Left lobe of liver (tissue), 2 donors: ENCODE measurements at places on chromosomes 7 and 10.

- no peak for DNase-seq
Observed at GRCh38 chr10:30918651-30919050, 113.0 kb downstream of the ZNF438 start.

- no peak for DNase-seq
Observed at GRCh38 chr7:122883049-122883680, 3.1 kb downstream of the CADPS2 start.

DNA sequence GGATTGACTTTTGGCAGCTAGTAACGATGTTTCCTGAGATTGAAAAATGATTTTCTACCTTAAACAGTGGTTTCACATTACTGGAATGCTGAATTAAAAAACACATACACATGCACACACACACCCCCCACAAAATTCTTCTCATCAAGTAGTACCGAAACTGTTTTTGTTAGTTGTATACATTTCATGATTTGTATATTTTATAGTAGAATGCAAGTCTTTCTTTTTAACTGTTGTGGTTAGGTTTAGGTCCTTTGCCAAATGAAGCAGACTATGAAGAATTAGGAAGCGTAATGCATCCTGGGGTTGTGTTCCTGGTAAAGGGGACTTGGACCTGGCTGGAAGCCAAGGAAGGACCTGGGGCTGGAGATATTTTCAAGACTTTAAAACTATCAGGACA, 505.8 kb downstream of the SUGCT start:
- DNase-seq = no peak

DNA sequence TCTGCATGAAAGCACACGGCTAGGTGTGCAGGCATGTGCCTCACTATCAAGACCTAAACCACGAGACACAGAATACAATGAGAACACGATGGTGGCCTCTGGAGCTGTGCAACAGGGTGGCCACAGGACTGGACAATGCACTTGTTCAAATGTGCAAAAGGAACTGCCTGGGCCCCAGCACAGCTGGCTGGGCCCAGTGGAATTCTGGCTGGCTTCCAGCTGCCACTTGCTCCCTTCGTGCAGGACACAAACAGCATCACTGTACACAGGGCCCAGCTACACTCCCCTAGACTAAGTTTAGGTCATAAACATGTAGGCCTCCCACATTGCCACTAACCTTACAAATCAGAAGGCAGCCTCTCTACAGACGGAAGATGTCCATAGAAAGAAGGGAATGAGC, 23.4 kb downstream of the DOCK4 start:
- no peak for DNase-seq

DNA sequence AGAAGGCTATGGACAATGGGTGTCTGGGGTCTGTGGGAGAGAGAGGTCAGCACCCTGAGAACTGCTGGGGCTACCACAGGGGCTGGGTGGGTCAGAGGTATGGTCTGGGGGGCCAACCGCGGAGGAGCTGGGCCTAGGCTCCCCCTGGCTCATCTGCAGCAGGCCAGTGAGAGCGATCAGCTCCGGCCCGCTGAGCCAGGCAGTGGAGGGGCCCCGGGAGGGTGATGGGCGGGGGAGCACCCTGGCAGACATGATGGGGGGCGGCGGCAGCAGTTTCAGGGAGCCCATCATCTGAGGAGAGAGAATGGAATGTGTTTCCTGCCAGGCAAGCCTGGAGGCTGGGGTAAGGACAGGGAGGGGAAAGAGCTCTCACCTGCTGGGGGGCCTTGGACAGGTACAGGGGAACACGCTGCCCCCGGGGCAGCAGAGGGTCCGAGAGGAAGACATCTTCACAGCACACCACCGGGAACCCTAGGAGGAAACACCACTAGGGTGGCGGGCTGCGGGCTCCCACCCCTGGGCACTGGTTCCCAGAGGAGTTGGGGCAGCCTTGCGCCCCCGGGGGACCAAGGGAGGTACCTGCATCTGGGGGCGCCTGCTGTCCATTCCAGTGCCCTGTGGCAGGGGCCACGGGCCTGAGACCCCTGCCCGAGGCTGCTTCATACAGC, 1.3 kb downstream of the SAP25 start:
- DNase-seq = no peak

DNA sequence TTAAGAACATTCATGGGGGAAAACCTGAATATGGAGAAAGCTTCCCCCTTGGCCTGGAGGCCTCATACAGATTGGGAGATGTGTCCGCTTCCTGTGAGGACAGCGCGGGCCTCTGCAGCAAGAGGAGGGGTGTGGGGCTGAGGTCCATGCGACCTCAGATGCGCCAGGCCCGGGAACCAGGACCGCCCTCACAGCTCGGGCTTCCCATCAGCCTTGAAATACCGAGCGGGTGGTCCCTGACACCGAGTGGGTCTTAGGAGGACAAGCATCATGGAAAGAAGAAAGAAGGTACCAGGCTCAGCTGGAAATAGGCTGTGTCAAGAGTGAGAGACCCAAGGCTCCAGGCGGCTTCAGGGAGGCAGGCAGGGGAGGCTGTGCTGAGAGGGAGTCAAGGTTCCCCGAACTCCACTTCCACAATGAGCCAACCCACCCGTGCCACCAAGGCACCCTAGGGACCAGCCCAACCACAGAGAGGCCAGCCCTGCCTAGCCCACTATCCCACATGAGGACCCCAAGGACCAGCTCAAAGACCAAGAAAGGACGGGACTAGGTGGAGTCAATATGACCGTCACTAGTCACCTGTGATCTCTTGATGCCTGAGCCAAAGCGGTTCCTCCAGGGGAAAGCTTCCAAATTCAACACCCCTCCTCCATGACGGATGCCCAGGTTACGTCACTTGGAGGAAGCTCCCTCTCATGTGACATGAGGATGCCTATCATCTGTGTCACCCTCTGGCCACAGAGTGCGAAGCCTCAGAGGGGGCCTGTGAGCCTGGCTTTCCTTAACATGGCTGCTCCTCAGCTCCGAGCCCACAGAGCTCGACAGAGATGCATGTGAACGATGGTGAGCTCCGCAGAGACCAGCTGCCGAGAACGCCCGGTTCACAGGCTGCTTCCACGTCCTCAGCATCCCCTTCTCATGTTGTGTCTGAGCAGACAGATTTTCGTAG, 103.7 kb downstream of the TCERG1L start:
- DNase-seq = peak; percentile 26

DNA sequence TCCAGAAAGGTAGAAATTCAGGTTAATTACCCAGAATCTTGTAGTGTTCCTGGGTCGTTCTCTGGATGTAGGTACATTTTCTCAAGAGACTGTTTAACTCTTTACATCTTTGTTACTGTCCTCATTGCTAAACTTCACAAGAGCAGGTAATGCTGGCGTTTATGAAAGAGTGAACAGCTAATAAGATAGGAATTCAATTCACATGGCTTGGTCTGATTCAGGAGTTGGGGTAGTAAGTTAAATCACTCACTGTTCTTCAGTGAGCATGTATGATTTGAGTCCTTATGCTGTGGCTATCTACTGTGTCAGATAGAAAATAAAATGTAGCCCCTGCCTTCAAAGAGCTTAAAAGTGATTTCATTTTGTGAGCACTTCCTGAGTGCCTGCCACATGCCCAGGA, 480.0 kb downstream of the LRMDA start:
- no peak for DNase-seq

DNA sequence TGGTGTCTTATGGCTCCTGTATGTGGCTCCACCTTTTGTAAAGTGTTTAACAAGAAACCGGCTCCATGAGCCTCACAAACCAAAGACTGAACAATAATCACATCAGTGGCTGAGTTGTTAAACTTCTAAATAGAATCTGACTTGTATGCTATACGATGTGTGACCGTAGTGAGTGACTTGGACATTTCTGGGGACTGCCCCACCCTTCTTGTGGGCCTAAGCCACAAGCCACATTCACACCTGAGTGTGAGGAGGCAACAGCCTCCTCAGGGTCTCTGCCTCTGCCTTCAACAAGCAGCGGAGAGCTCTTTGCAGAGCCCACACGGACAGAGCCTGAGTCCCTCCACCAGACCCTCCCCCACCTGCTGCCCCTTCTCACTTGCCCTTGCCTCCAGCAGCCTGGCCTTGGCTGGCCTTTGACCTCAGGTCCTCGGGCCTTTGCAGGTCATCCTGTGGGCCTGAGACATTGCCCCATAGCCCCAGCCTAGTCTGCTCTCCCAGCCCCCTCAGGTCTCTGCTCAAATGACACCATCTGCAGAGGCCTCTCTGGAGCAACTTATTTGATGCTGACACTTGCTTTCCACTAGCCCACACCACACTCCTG, 156.8 kb upstream of the TNS3 start:
- DNase-seq = no peak

DNA sequence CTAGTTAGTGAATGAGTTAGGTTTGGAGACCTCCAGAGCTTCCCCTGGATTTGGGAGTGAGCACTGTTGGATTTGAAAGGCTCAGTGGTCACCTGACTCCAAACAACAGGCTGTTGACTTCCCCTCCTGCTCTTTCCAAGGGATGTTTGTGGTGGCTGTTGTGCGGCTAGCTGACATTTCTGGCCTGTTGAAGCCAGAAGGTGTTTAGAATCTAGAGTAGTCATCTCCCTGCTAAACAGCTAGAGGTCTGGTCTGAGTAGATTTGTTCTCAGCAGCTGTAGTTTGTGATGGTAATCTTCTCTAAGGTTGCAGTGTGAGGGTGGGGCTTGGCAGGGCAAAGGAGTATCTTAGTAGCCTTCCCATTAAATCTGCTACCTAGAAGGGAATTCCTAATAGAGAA, 30.1 kb downstream of the BPGM start:
- DNase-seq = no peak

- no peak for DNase-seq
Observed at GRCh38 chr7:34224281-34224680, 318.9 kb downstream of the BMPER start.

DNA sequence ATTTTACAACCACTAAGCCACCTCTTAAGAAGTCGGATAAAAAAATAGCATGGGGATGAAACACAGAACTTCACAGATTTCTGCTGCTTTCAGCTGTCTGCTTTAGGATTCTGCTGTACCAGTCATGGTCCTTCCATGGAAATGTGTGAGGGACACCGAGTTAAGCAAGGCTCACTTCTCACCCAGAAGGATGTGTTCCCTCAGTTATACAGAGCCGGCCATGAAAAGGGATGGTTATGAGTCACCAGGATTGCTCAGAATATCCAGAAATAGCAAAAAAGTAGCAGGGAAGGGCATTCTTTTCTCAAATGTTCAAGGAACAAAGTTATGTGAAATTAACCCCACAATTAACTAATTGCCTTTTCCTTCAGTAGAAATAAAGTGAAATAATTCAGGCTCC, 124.4 kb downstream of the AMPH start:
- DNase-seq = no peak

GRCh38 chr7:1240517-1241257, 8.0 kb downstream of the UNCX start:
- DNase-seq = no peak

- DNase-seq = no peak
Observed at GRCh38 chr10:108249940-108250339, 1085.4 kb upstream of the SORCS1 start.
